Suppressor macrophage (primary cell): ENCODE measurements at places on chromosomes 2 and 18.

DNA sequence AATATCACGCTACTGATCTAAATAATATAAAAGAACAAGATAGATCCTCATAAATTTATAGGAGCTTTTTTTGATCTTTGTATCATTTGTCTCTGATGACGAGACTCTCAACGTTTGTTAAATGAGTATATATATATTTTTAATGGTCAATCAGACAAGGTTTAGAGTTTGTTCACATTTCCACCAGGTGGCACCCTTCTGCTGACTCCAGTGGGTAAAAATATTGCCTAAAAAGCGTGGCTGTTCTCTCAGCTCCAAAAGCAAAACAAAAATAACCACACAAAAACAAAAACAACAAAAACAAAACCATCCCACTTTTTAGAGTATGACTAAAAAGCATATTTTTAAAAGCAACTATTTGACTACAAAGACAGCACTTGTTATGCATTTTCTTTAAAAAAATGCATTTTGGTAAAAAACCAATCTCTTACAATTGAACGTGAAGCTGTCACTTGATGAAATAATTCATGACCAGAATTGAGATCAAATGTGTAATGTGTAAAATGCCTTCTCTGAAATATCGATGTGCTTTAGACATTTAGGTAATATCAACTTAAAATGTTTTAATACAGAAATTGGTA, 723.2 kb downstream of the DPP10 start:
- DNase-seq = peak; percentile 30

- DNase-seq = no peak
These were observed 283.4 kb upstream of the PARD3B start for GRCh38 chr2:204261846-204262245.

DNA sequence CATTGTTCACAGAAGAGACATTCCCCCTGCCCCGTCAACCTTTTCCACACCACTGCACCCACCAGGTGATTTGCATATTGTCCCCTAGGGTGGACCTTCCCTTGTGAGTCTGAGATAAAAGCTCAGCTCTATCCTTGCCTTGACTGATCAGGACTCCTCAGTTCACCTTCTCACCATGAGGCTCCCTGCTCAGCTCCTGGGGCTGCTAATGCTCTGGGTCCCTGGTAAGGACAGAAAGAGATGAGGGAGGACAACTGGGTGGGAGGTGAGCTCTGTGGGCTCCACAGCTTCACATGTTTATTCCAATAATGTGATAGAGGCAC, 1160.1 kb downstream of the RPIA start:
- no peak for DNase-seq

GRCh38 chr2:37654419-37654818, 17.0 kb downstream of the CDC42EP3 start:
- no peak for DNase-seq
